ENCODE measurements at places on chromosomes 2 and 18.

DNA sequence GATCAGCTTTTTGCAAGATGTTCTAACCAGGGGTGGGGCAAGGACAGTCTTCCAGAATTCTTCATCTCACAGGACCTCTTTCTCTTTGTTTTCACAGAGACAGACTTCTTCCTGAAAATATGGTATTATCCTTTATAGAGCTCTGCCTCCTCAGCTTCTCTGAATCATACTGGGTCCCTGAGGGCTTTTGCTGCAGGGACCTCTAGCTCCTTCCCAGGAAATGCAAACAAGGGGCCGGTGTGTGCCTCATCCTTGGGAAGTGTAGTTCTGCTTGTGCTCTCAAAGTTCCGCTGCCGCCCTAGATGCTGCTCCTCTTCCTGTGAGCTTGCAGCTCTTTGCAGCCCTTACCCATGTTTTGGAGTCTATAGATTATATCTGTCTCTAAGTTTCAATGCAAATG is 99.5 kb upstream of the NPAS2 start:
- DNase-seq = no peak

- DNase-seq = no peak
Measured at GRCh38 chr2:8320311-8321066, 361.4 kb upstream of the ID2 start.

DNA sequence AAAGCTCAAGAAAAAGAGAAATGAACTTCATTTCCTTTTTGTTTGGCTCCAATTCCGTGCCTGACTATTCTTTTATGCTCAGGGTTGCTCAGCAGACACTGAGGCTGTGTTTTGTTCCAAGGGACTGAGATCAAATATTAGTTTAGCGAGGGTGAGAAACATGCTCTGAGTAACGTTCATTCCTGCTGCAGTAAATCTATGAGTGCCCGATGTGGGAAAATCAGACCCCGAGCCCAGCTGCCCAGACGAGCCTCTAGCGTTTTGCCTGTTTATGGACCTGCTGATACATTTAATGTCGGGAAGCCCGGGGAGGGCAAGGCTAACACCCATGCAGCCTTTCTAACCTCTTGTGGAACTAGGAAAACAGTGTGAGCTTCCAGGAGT is 119.2 kb downstream of the VAPA start:
- DNase-seq = no peak

- DNase-seq = no peak
Measured at GRCh38 chr2:124147552-124147951, 122.5 kb downstream of the CNTNAP5 start.

- DNase-seq = no peak
Measured at GRCh38 chr2:235561450-235561849, 67.6 kb downstream of the AGAP1 start.

DNA sequence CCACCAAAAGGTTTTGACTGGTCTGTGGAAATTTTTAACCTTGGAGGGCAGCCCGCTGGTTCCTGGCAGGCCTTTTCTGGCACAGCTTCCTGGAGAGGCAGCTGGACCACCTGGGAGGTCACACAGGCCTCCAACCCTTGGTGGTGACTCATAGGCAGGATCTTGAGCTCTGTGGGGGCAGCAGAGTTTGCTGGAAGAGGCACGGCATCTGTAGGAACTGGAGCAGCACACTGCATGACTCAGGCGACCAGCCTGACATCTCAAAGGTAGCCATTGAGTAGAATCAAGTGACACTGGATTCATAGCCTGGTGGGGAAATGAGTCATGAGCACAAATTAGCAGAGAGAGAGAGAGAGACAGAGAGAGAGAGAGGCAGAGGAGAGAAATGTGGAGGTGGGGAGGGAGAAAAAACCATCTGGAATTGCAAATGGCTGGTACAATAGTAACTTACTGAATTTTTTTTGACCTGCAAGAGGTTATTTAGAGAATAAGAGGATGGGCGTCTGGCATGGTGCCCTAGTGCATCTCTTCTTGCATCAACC is 57.4 kb downstream of the TRPM8 start:
- peak; percentile 5 for DNase-seq

DNA sequence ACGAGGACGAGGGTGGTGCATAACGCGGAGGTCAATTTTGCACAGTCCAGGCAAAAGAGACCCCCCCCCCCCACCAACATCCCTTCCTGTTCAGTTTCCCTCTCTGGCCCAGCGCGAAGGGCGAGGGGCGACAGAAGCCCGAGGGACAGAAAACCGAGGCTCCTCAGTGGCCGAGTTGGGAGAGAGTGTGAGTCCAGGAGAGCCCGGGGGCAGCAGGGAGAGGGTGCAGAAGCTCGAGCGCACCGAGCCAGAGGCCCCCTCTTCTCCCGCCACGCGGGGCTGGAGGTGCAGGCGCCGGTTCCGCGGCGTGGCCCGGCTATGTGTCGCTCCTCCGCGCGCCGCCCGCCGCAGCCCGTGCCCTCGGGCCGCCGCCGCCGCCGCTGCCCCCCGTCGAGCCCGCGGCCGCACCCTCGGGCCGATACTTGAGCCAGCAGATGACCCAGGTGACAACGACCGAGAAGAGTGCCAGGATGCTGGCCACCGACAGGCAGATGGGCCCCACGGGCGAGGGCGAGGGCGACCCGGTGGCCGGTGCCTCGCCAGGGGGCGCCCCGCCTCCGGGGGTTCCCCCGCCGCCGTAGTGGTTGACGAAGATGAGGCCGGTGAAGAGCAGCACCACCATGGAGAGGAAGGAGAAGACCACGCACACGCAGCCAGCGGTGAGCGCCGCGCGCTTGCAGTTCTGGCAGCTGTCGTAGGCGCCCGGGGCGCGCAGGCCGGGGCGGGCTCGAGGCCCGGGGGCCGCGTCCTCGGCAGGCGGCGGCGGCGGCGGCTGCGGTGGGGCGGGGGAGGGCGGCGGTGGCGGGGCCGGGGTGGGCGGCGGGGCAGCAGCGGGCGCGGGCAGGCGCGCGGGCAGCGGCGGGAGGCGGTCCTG is 20.2 kb upstream of the PAX3 start:
- DNase-seq = peak; percentile 66

- peak; percentile 68 for DNase-seq
Measured at GRCh38 chr2:74843899-74844298, 10.0 kb downstream of the HK2 start.

DNA sequence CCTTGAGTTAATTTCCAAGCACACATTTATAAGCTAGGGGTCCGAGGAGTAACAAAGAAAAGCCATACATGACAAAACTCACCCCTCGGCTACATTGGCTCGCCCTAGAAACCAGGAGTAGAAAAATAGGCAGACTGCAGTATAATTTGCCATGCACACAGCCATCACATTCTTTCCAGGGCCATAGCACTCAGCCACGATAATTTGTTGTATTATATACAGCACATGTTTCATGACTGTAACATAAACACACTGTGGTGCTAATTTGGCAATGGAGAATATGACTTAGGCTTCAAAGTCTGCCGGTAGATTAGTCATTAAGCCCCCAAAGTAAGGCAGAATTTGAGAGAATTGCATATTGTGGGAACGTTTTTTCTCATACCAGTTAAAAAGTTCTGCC is 254.9 kb downstream of the ZNF521 start:
- DNase-seq = no peak

- no peak for DNase-seq
Measured at GRCh38 chr2:170823898-170824215, 7.2 kb downstream of the GAD1 start.

GRCh38 chr2:168698969-168699368 is 103.5 kb upstream of the NOSTRIN start:
- no peak for DNase-seq

DNA sequence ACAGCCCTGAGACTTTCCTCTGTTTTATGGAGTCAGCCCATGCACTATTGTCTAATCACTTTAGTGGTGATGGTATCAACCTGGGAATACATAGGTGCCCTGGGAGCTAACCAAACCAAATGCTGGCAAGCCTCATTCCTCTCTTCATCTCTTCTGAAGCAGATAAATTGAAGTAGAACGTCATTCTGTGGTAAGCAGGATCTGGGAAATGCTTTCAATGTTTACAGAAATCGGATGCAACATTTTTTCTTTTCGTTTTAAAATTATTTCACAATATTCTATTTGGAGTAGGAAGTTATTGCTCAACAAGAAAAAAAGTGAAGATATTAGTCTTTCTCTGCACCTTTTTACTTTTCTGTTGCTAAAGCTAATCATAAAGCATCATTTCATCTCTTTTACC is 114.2 kb downstream of the RBMS1 start:
- no peak for DNase-seq

- no peak for DNase-seq
Measured at GRCh38 chr18:70420146-70420898, 131.5 kb downstream of the SOCS6 start.

- no peak for DNase-seq
Measured at GRCh38 chr18:69998523-69998987, 50.9 kb upstream of the CD226 start.

- no peak for DNase-seq
Measured at GRCh38 chr2:43230951-43231827, 4.8 kb upstream of the ZFP36L2 start.

- no peak for DNase-seq
Measured at GRCh38 chr2:121903037-121903689, 147.7 kb downstream of the TSN start.

Data from hematopoietic multipotent progenitor cell (in vitro differentiated cells).